ENCODE measurements at places on chromosomes 1 and 21.

DNA sequence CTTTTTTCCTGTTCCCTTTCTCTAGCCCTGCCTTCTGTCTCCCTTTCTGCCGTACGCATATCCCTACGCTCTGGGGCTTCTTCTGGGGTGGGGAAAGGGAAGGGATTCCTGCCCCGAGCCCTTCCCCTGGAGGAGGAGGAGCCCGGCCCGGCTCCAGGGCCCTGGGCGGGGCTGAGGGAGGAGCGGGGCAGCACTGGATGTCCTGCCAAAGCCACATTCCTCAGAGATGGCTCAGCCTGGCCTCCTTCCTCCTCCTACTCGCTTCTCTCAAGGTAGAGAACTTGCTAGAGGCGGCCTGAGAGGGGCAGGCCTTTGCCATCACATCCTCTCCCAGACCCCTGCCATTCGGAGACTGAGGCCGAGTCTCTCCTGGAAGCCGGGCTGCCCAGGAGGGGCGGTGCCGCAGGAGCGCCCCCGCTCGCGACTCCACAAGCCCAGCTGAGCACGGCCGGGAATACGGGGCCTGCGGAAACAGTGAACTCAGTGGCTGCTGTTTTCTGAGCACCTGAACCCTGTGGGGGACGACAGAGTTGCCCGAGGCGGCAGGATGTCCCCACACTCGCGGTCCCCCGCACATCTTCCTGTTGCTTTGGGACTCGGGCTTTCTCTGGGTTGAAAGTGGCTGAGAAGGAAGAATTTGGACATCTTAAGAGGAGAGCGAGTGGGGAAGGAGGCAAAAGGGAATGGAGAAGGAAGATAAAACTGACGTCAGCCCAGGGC lies 12.2 kb downstream of the ADAMTSL4 start:
- DNase-seq, result no peak

- DNase-seq, result no peak
Measured at GRCh38 chr1:230632273-230632873, 9.9 kb upstream of the COG2 start.

- no peak for DNase-seq
Measured at GRCh38 chr1:201686714-201687455, 142.1 kb upstream of the IPO9 start.

DNA sequence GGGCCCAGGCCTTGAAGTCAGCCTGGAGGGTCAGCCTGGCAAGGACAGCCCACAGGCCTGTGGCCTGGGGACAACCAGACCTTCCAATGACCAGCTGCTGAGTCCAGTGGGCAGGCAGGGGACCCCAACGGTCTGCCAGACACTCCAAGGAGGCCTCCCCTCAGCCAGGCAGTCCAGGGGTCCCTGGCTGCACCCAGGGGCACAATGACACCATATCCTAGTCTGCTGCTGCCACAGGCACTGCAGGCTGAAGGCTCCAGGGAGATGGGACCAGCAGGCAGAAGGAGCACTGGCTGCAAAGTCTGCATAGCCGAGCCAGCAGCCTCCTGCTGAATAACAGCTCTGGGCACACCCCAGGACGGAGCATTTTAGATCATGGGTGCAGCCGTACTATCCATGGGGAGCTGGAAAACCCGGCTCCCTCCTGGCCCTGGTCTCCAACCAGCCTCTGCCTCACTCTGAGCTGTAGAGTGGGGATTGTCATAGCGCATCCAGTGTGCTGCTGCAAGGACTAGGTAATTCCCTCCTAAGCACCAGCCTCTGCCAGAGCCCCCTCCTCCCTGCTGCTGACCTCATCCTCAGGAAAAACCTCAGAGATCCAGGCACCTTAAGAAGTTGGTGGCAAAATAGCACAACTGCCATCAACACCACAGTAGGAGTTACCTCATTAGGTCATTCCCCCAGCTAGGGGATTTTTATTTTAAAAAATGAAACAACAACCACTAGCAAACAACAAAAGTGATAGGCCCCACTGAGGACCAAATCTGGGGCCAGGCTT lies 4.8 kb upstream of the LAPTM5 start:
- DNase-seq, result no peak

DNA sequence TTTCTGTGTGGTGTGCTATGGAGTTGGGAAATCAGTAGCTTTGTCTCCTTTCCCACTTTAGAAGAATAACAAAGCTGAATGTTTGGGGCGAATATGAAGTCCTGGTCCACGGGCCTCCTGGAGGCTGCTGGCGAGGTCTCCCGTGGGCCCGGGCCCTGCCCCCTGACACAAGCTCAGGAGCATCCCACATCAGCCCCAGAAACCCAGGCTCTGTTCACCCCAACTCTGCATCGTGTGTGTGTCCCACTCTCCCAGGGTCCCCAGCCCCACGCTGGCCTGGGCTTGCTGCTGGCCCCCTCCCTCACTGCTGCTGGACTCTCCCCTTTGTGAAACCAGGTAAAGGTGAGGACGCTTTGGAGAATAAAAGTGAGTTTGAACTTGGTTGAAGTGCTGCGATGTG lies 8.1 kb downstream of the PRDM16 start:
- no peak for DNase-seq

DNA sequence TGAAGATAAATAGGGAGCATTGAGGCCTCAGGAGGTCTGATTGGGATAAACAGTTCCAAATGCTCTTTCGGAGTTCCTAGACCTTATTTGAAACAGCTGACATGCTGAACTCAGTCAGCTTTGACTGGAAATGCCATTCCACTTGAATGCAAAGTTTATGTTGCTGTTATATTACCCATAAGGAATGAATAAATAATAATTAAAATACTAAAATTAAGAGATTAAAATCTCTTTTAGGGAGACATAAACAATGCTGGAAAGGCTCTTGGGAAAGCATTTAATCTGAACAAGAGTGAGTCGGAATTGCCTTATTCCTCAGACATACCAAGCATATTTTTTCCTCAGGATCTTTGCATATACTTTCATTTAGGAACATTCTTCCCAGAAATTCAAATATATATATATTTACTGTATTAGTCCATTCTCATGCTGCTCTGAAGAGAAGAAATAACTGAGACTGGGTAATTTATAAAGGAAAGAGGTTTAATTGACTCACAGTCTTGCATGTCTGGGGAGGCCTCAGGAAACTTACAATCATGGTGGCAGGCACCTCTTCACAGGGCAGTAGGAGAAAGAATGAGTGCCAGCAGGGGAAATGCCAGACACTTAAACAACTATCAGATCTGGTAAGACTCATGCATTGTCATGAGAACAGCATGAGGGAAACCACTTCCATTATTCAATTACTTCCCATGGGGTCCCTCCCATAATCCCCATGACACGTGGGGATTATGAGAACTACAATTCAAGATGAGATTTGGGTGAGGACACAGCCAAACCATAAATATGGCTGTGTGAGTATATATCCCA lies 318.2 kb upstream of the PLXNA2 start:
- DNase-seq, result no peak

DNA sequence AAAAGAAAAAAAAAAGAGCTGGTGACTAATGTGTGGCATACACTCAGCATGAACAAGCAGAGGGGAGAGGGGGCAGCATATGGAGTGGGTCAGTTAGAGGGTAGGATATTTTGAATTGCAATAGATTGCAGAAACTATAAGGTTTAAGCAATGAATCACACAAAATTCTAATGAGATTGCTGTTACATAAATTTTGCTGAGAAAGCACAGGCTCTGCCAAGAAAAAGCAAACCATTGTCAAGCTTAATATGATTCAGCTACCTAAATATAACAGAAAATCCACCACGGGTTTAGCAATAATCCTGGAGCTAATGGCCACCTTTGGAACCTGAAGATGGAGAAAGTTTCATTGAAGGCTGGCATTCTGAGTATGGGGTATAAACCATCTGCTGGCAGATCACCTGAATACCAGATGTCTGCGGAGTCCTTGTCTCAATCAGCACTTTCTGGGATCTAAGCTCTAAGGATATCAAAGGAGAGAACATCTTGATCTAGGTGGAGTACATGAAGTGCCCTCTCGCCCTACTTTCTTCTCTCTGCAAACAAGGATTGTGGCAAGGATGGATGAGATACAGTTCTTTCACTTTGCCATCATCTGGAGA lies 30.3 kb upstream of the ANGPTL7 start:
- no peak for DNase-seq

DNA sequence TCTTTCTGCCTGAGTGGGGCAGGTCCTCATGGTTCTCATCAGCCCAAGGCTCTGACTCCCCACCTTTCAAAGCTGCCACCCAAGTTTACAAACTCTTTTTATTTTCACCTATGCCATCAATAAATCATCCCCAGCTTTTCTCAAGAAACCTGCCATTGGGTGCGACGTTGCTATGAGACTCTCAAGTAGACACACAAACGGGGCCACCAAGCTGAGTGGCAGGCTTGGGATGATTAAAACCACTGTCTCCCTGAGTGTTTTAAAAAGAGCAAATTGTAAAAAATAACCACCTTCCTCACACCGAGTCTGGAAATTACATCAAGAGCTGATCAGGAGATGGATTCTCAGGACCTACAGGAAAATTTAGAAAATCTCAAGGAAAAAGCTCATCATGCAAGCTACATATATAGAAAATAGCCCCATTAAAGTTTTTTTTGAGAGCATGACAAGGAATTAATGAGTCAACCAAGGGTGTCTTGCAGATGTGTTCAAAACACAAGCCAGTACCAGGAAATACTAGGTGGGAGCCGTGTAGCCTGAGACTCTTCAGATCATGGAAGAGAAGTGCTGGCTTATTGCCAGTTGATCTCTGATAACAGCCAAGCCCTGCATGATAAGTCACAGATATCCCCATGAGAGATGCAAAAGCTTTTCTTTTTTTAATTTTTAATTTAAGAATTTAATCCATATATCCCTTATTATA lies 158.4 kb upstream of the BACE2 start:
- no peak for DNase-seq
